Activated naive CD4-positive, alpha-beta T cell treated with anti-CD3 and anti-CD28 coated beads, Interleukin-2, amount 10 ng/mL, durations not matched to agents 7 days and 5 days (primary cell): ENCODE measurements at places on chromosomes 1 and 21.

DNA sequence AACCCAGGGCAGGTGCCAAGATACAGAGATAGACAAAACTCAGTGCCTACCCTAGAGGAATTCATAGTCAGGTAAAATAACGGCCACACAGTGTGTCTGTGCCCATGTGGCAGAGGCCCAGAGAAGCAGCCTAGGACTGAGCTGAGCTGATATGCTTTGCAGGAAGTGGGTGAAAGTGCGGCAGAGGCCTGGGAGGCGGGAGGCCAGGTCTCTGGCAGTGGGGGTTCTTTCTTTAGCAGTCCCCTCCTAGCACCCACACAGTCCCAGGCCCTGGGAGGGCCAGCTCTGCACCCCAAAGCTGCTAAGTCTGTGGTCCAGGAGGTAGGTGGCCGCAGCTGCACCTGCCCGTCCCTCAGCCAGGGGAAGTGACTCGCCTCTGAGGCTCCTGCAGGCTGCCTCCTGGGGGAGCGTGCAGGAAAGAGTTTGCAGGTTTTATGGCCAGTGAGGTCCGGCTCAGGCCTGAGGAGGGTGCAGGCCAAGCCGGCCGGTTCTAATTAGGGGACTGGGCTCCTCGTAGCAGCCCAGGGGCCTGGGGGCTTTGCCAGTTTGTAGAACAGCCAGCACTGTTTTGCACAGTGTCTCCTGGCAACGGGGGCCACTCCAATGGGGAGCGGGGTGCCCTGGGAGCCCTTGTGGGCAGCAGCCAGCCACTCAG is 107.9 kb downstream of the SPSB1 start:
- DNase-seq: peak; percentile 40

DNA sequence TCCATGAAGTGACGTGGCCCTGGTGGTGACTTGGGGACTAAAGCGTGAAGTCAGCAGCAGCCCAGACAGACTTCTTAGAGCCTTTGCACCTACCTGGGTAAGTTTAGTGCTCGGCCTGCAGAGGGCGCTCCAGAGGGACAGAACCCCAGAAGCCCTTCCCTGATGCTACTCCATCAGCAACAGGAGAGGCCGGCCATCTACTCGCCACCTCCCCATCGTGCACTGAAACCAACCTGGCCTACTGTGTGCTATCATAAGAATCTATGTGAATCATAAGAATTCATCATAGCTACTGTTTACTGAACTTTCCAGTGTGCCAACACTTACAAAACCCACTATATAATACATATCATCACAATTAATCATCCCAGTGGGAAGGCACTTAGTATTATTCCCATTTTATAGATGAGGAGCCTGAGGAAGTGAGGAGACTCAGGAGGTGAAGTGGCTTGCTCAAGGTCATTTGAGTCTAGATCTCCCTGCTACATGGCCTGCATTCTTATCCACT is 7.9 kb upstream of the EDN2 start:
- peak; percentile 66 for DNase-seq

GRCh38 chr1:69195136-69195535 is 372.6 kb upstream of the LRRC7 start:
- no peak for DNase-seq

- no peak for DNase-seq
These were observed 3.4 kb upstream of the CHI3L1 start for GRCh38 chr1:203189951-203190352.

DNA sequence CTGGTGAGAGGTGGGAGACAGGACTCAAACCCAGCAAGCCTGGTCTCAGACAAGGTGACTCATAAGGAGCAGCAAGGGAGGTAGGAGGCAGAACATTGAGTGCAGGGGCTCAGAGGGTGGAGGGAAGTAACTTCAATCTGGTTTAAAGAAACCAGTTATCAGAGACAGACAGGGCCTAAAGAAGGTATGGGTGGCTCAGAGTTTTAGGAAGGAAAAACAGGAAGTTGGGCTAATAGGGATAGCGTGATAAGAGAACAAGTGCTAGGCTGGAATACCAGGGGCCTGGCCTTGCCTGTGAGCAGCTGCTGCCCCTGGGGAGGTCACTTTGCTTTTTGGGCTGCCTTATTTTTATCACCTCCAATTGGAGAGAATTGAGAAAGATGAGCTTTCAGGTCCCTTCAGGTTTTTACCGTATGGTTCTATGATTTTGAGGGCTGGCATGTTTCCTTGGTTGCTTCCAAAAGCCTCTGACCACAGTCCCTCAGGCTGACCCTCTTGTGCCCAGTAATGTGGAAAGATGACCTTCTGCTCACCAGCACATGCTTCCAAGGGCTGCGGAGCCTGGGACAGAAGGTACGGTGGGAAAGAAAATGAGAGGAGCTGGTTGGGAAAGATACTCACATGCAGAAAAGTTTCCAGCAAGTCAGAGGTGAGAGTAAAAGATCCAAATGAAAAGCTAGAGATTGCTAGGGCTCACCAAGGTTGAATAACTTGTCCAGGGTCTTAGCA is 77.0 kb downstream of the DDR2 start:
- no peak for DNase-seq

- DNase-seq: no peak
These were observed 28.8 kb downstream of the TAF5L start for GRCh38 chr1:229596925-229597699.

GRCh38 chr1:38266197-38266520 is 219.6 kb upstream of the POU3F1 start:
- DNase-seq: no peak

GRCh38 chr1:65605621-65606020 is 185.2 kb downstream of the LEPR start:
- DNase-seq: no peak

GRCh38 chr1:154611150-154611862 is 3.3 kb upstream of the ADAR start:
- no peak for DNase-seq

- DNase-seq: no peak
These were observed 30.9 kb downstream of the LMX1A start for GRCh38 chr1:165325460-165326203.
